ENCODE measurements at places on chromosomes 4 and X.
A peak's percentile ranks its signal among the peaks of the same experiment; 100 is the strongest.

- peak; percentile 55 for DNase-seq
Observed at GRCh38 chr4:76585897-76586360, 150.9 kb downstream of the SHROOM3 start.

GRCh38 chrX:10208281-10208856 lies 51.6 kb downstream of the CLCN4 start:
- DNase-seq: no peak

- DNase-seq: no peak
Observed at GRCh38 chr4:125315576-125316400, 1.0 kb downstream of the FAT4 start.

DNA sequence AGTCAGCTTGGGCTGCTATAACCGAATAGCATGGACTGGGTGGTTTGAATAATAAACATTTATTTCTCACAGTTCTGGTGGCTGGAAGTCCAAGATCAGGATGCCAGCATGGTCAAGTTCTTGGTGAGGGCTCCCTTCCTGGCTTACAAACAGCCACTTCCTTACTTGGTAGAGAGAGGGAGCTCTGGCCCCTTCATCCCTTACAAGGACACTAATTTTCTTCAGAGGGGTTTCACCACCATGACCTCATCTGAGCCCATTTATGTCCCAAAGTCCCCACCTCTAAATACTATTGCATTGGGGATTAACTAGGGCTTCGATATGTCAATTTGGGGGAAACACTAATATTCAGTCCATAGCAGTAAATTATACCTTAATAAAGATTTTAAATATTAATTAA lies 61.8 kb downstream of the CLNK start:
- DNase-seq: no peak

GRCh38 chrX:155745792-155746191 lies 133.0 kb upstream of the TMLHE start:
- DNase-seq: no peak

- no peak for DNase-seq
Observed at GRCh38 chrX:114581528-114582263, 2.2 kb upstream of the HTR2C start.

DNA sequence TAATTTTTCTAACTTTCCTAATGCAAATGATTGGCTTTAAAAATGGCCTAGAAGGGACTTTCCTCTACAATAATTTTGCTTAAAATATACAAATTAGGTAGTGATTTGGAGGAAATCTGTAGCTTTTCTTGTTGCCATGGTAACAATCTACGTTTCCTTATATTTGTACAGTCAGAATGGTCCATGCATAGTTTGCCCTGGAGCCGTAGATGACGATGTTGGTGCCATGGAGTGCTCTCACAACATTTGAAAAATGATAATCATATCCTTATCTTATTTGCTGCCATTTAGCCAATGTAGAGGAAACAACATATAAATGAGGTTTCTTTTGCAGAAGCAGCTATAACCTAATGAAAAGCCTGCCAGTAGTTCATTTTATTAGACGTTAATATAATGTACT lies 89.0 kb upstream of the NMU start:
- DNase-seq: no peak

GRCh38 chr4:25859429-25860148 lies 3.2 kb downstream of the SEL1L3 start:
- DNase-seq: no peak

GRCh38 chr4:176784816-176785215 lies 7.9 kb downstream of the VEGFC start:
- no peak for DNase-seq

- DNase-seq: no peak
Observed at GRCh38 chr4:87657525-87657924, 7.4 kb downstream of the DMP1 start.

DNA sequence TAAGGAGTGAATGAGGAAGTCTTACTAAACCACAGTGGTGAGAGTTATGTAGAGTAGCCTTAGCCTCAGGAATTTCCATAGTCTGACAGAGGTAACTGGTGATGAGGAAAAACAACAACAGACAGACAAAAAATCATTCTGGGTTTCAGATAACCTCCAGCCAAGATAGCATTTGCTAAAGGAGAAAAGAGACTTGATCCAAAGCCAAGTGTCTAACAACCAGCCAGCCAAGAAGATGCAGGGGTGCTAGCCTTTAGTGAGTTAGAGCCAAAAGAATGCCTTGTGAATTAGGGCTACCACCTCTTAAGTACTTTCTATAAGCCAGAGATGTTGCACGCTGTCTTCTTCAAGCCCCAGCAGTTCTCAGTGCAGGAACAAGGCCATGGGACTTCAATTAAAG lies 478.0 kb upstream of the CPEB2 start:
- no peak for DNase-seq

GRCh38 chr4:37890801-37891259 lies at the start of gene TBC1D1:
TBC1D1 (plus strand) TSS chr4:37891084; CDS start chr4:37902096, 11,012 bp downstream.
- DNase-seq: no peak

- DNase-seq: no peak
Observed at GRCh38 chr4:139514382-139515059, 41.5 kb downstream of the SETD7 start.

Measured in ascending aorta (tissue), 2 donors.